ENCODE measurements at places on chromosomes 7 and 10.

GRCh38 chr7:16915405-16915804 is 33.6 kb upstream of the AGR3 start:
- no peak for DNase-seq

- no peak for DNase-seq
Measured at GRCh38 chr7:75989500-75990388, 4.7 kb downstream of the TMEM120A start.

- no peak for DNase-seq
Measured at GRCh38 chr10:96700374-96701099, 19.8 kb downstream of the PIK3AP1 start.

GRCh38 chr7:29866490-29866930 is 60.2 kb downstream of the WIPF3 start:
- peak; percentile 29 for DNase-seq

DNA sequence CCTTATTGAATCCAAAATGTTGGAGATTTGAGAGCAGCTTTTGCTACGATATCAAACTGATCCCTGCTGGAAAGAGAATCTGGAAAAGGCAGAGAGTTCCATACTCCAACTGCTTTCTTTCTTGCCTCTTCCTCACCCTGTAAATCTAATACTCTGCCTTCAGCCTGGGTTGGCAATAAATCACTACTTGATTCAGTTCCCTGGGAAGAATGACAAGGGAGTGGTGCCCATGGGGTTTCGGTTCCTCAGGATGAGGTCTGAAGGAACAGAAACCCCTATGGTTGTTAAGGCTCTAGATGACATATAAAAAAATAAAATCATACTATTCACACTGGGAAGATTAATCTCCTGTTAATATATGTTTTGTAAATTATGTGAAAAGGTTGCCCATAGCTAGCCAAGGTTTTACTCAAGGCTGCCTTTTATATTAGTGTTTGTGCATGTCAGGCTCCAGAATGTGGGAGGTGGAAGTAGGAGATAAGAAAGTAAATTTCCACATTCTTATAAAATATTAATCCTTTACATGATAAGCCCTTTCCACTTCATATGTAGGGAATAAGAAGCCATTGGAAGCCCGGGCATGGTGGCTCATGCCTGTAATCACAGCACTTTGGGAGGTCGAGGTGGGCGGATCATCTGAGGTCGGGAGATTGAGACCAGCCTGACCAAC is 106.2 kb upstream of the CACNA2D1 start:
- DNase-seq: no peak

GRCh38 chr10:10792681-10793080 is 225.0 kb upstream of the CELF2 start:
- no peak for DNase-seq

DNA sequence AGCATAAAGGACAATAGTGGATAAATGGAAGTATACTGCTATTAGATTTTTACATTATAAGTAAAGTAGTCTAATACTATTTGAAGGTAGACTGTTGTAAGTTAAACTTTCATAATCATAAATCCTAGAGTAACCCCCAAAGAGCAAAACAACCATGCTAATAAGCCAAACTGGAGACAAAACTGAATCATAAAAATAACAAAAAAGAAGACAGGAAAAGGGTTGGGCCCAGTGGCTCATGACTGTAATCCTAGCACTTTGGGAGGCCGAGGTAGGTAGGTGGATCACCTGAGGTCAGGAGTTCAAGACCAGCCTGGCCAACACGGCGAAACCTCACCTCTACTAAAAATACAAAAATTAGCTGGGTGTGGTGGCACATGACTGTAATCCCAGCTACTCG is 9.7 kb downstream of the CACUL1 start:
- no peak for DNase-seq

GRCh38 chr10:102661658-102662028 is 17.4 kb downstream of the TRIM8 start:
- DNase-seq: no peak

DNA sequence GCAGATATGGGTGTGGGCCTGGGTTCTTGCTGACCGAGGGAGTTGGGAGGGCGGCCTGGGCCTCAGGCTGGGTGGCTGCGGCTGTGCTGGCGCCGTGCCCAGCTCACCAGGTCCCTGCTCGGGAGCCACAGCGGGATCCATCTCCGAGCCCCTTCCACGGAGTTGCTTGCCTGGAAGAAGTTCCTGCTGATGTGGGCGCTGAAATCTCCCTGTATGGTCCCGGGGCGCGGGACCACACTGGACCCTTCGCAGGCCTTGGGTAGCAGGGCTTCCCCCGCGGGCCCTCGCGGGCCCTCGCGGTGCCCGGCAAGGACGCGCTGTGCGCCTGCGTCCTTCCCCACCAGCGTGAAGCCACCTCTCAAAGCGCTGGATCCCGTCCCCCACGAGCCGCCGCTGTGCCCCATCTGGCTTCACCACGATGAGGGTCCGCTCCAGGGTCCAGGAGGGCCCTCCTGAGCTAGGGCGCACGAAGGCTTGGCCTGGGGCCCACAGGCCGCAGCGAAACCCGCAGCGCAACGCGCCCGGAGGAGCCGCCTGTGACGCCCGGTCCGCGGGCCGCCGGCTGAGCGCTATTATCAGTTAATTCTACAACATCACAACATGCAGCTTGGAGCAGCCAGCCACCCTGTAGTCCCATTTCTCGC is 31.5 kb downstream of the RAB19 start:
- no peak for DNase-seq

DNA sequence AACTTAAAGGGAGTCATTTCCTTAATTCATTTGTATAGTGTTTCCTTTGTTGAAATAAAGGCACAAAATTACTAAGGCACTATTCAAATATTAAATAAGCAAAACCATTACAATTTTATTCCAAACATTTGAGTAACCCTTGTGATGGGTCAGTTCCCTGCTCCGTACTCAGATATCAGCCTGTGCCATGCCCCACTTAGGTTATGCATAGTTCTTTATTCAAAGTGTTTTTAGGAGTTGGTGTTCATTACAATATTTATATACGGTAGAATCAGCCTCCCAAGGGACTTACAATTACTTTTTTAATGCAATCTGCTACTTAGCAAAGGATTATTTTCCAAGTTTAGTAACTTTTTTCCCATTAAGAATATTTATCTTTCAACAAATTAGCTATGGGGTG is 119.3 kb upstream of the SEMA3D start:
- DNase-seq: no peak

GRCh38 chr10:7572391-7572790 is 94.4 kb downstream of the ITIH5 start:
- no peak for DNase-seq

DNA sequence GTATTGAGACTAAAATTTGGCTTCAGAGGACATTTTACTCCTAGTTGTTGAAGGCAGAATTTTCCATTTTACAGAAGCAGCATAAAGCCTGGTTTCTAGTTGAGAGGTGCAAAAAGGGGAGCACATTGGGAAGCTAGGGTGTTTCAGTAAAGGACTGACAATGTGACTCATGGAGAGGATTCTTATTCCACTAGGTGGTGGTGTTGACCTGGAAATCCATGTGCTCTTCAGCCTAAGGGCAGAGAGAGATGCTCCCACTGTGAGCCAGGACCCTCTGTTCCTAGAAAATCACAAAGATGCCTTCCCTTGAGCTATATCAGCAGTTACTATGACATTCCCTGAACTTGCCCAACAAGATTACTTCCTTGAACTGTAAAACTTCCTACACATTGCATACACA is 687.8 kb downstream of the IPMK start:
- no peak for DNase-seq

GRCh38 chr7:126213876-126214275 is 1038.9 kb downstream of the GRM8 start:
- no peak for DNase-seq

- peak; percentile 81 for DNase-seq
Measured at GRCh38 chr7:36280840-36281812, 108.5 kb upstream of the ANLN start.

Measured in hippocampal formation (tissue), 2 donors.